ENCODE measurements at places on chromosomes 3 and 15.

DNA sequence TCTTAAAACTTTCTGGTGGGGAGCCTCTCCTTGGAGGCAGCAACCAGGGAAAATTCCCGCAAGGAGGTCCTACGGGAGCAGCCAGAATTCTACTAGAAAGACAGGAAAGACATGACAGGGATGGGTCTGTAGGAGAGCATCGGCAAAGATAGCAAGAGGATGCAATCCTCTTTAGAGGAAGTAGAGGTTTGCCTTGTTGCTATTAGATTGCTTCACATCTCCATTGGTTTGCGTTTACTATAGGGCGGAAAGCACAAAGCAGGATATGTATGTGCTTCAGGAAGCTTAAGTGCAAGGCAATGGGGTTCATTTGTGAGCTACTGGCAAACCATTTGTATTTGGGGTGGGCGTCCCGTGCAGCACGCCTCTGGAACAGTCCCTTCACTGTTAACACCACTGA is 193.0 kb downstream of the RORA start:
- DNase-seq: no peak

GRCh38 chr15:66872405-66872804 is 170.4 kb downstream of the SMAD6 start:
- DNase-seq: no peak

GRCh38 chr3:172696357-172696756 is 14.5 kb downstream of the NCEH1 start:
- no peak for DNase-seq

DNA sequence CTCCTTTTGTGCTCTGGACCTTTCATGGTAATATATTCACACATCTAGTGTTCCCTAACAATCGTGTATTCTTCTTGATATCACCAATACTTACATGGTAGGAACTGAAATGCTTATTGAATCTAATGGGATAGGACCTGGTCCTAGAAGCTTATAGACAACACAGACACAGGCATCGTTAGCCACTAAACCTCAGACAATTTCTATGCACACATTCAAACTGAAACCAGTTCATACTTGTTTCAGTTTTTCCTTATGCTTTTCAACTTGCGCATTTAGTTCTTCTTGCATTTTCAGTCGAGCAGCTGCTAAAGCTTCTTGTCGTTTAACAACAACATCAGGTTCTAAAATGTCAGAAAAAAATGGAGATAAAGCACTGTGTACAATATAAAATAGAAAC is 2.3 kb downstream of the SELENOS start:
- DNase-seq: no peak

DNA sequence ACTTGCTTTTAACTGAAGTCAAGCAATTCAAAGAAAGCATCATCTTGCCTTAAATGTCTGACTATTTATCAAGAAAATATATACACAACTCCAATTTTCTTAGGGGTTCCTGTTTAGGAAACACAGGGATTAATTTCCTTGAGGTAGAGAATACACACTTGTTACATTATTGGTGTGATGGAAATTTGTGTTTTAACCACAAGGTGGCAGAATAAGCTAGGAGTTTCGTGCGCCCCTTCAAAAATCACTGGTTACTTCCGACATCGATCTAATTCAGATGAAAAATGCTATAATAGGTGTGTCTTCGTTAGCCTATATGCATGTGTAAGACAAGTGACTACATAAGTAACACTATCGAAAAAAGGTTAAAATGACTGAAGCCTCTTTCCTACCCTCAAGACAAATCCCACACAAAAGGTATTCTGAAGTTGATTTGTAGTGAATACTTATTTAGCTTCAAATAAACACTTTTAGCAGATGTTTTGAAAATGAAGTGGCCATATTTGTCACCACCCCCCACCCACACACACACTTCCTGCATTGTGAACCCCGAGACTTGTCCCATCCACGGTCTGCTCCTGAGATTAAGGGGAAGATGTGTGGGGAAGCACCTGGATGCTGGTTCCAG is 246.5 kb downstream of the ROBO1 start:
- no peak for DNase-seq

DNA sequence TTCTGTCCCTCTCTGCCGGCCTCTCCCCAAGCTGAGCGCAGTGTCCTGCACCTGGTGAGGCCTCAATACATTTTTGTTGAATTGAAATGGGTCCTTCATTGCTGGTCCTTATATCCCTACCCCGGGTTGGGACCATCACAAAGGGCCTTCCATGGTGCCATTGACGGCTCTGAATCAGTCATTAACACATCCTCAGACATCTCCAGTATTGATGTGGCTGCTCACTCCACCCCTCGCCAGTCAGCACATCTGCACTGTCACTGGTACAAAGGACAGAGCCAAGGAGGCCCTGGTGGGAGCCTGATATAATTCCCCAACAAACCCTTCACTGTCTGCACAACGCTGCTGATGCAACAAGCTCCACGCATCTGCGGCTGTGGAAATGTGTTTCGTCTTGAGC is 191.6 kb upstream of the TOPAZ1 start:
- no peak for DNase-seq

DNA sequence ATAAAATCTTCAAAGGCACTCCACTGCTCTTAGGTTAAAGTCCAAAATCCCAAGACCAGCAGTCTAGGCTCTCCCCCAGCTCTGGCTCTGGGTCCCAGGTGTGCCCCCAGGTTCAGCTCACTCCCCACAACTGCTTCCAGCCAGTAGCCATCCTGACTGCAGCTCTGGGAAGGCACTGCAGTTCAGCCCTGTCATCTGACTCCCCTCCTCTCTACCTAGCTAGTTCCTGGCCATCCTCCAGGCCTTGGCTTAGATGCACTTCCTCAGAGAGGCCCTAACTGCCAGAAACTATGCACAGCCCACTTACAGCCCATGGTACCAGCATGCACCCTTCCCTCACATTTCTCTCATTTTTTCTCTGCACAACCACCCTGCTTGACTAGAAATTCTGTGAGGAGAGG is 25.5 kb downstream of the TBC1D2B start:
- no peak for DNase-seq

DNA sequence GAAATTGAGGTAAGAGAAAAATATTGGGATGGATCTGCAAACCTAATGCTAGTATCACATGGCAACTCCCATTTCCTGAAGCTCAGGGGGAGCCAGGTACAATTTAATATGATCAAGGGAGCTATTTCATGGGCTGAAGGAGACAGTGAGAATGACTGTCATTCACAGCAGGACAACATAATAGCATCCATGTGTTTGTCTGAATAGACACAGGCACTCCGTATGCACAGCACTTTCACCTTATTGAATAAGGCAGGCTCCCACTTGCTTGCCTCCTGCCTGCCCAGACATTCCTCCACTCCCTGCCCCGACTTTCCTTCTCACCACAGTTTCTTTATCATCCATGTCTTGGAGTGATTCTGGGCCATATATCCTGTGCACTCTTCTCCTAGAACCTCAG is 156.6 kb upstream of the SLC24A5 start:
- no peak for DNase-seq

DNA sequence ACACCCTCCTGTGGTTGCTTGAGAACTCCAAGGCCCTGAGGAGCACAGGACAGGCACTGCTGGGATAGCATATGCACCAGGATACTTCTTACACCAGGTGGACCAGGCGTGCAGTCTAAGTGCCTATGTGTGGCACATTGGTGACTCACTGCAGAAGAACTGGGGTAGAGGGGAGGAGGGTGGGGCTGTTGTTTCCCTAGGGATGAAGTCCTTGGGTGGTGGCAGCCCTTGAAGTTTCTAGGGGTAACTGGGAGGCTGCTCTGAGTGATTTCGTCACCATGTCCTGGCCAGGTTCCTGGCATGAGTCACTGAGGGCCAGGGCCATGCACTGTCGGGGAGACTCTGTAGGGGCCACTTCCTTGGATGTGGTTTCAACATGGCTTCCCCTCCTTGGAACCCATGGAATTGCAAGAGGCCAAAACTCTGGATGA is 15.9 kb downstream of the MYZAP start:
- no peak for DNase-seq

DNA sequence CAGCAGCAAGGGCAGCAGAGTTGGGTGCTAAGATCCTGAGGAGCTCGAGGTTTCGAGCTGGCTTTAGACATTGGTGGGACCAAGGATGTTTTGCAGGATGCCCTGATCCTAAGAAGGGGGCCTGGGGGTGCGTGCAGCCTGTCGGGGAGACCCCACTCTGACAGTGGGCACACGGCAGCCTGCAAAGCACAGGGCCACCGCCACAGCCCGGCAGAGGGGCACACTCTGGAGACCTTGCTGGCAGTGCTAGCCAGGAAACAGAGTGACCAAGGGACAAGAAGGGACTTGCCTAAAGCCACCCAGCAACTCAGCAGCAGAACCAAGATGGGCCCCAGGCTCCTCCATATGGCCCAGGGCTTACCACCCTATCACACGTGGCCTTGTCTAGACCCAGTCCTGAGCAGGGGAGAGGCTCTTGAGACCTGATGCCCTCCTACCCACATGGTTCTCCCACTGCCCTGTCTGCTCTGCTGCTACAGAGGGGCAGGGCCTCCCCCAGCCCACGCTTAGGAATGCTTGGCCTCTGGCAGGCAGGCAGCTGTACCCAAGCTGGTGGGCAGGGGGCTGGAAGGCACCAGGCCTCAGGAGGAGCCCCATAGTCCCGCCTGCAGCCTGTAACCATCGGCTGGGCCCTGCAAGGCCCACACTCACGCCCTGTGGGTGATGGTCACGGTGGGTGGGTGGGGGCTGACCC is 18.8 kb downstream of the SEC61A1 start:
- DNase-seq: no peak

DNA sequence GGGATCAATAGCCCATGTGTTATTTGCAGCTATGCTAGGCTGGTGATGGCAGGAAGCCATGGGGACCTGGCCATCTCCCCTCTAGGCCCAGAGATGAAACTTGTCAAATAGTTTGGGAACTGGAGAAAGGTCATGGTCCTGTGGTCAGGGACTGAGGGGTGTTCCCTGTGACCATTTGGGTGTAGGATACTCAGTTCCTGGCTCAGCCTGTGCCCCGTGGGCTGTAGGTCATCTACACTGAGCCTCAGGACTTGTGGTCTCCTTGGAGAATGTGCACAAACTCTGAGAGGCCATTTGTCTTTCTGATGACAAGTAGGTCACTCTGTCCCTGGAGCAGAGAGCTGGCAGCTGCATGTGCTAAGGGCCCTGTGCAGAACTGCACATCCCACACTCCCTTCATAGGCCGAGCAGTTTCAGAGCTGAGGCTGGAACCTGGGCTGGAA is 17.5 kb downstream of the GASK1A start:
- no peak for DNase-seq

DNA sequence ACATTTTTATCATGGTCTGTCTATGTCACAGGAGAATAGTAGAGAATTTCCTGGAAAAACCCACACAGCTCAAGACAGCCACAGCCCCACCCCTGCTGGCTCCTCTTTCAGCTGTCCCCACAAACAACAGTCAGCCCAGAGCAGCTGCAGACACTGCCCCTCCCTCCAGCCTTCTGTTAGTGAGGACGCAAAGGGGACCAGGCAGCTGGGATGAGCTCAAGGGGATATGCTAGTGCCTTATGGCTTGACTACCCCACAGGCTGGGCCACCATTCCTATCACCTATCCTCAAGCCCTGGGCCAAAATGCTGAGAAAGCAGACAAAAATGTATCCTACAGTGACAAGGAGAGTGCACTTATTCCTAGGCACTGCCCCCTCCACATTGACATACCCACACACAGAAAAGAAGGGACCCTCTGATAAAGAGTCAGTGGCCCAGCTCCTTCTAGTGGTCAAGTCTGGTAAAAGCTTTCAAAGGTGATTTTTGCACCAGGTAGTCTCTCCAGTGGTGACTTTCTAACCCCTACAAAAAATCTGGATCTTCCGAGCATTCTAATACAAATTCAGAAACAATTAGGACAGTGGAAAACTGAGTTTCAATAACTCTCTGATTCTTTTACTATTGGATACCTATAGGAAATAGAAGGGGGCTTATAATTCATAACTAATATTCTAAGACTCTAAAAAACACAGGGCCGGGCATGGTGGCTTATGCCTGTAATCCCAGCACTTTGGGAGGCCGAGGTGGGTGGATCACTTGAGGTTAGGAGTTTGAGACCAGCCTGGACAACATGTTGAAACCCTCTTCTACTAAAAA is 3.0 kb upstream of the MAP1A start:
- peak; percentile 28 for DNase-seq

DNA sequence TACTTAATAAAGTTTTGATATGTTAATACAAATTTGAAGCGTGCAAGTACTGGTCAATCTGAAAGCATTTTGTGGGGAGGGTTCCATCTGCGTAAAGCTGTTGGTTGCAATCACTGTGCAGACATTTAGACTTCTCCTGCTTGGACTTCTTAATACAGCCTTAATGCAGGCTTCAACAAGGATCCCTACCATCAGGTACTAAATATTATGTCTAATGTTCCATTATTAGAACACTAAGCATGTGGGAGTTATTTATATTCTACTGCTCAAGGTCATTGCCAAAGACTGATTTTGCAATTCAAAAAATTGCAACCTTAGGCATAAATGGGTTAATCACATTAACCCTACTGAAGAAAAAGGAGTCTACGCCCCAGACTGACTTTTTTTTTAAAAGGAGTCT is 73.9 kb upstream of the MYO5C start:
- no peak for DNase-seq
